ENCODE measurements at places on chromosomes 3 and 15. TPM values are rescaled to one million over a fixed set of nuclear protein-coding genes. Genes with fewer than 3 reads are reported as not detected.
A peak's percentile ranks its signal among the peaks of the same experiment; 100 is the strongest.

DNA sequence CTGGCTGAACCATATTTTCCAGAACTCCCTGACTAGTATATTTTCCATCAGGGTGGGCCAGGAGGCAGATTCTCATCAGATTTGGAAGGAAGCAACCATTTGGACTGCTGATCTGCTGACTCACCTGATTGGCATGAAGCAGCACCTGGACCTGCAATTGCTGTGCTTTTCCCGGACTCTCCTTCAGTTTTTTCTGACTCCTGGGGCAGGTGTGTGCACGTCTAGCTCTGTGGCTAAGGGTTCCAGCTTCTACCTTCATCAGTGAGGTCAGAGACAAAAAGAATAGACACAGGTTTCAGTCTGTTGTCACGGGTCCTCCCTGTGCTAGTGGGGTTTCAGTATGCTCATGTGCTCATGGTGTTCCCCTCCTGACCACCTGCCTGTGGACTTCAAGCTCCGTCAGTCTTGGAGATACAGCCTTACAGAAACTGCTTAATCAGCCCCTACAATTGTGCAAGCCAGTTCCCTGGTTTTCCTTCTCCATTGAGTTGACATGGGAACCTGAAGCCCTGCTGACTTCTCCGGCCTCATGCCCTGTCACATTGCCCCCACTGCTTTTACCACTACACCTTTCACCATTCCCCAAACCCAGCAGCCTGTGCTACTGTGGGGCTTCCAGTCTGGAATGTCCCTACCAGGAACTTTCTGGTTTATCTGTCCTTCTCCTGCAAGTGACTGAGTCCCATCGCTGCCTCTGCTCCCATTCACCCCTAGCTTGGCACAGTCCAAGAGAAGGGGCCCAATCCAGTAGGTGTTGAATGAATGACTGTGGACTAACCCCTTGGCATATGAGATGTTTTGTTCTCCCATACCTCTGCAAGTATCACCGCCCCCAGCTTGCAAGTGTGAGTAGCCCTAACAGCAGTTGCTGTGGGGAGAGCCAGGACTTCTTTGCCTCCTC, 31.7 kb downstream of the HMCES start:
- peak; percentile 9 for DNase-seq

DNA sequence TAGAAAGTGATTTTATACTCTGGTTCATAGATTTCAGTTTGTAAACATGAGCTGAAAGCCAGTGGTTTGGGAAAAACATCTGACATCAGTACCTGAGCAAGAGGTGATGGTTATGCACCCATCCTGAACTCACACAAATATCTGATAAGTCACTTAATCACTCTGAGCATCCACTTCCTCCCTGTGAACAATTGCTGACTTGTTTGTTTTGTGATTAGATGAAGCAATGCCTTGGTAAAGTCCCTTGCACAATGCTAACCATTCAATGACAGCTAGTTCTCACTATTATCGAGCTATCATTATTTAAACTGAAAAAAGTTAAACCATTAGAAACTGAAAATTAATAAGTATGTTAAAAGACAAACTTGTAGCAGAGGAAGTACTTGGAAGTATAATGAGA, 303.0 kb downstream of the PLOD2 start:
- no peak for DNase-seq

- DNase-seq, result no peak
Observed at GRCh38 chr3:127570520-127570919, 20.0 kb downstream of the TPRA1 start.

DNA sequence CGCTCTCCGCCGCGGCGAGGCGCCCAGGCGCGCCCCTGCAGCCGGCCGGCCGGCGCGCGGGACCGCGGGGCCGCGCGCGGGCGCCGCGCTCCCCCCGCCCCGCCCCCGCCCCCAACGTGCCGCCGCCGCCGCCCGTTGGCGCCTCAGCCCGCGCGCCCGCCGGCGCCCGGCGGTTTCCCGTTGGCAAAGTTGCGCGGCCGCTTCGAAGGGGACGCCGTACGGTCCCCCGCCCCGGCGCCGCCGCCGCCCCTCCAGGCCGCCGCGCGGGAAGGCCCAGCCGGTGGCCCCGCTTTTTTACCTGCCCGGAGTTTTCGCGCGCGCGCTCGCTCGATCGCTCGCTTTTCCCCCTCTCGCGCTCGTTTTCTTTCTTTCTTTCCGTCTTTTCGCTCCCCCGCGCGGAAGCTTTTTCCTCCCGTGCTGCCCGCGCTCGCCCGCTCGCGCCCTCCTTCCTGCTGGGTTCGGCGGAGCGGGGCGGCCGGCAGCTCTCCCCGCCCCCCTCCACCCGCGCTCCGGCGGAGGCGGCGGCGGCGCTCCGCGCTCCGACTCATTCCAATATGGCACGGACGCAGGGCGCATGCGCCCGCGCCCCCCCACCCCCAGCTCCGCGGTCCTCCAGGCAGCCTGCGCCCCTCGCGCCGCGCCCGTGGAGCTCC, at the start of gene SFMBT1:
Gene SFMBT1, minus strand, starts transcription at position 556 of the 653 bp plus-strand sequence. CDS start 76,945 bp downstream, outside the sequence.
- peak; percentile 34 for DNase-seq

DNA sequence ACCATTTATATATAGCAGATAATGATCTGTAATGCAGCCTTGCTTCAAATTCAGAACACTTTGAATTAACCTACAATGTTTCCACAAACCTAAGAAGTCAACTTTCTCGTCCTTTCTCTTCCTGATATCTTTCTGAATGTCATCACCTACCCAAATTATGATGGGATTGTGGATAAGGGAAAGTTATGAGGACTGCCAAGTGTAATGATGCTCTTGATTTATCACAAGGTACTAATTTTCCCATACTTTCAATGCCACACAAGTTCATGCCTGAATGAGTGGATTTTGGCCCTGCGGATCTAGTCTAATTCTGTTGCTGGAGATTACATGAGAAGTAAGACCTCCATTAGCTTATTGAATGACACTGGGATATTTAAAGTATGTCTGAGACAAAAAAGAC, 82.6 kb upstream of the NANOGP8 start:
- no peak for DNase-seq

DNA sequence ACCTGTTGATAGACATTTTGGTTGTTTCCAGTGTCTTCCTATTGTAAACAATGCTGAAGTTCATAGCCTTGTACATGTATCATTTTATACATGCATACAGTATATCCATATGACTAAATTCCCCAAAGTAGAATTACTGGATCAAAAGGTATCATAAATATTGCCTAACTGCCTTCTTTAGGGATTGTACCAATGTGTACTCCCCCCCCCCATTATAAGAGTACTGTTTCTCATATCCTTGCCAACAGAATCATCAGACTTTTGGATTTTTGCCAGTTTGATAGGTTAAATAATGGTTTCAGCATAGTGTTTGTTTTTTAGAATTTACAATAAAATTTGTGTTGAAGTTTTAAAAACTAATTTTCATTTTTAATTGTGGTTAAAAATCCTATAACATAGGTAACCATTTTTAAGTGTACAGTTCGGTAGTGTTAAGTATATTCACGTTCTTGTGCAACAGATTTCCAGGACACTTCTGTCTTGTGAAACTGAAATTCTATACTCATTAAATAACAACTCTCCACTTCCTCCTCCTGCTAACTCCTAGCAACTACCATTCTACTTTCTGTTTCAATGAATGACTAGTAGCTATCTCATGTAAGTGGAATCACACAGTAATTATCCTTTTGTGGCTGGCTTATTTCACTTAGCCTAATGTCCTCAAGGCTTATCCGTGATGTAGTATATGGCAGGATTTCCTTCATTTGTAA, 30.8 kb upstream of the MAP3K13 start:
- DNase-seq, result peak; percentile 21

DNA sequence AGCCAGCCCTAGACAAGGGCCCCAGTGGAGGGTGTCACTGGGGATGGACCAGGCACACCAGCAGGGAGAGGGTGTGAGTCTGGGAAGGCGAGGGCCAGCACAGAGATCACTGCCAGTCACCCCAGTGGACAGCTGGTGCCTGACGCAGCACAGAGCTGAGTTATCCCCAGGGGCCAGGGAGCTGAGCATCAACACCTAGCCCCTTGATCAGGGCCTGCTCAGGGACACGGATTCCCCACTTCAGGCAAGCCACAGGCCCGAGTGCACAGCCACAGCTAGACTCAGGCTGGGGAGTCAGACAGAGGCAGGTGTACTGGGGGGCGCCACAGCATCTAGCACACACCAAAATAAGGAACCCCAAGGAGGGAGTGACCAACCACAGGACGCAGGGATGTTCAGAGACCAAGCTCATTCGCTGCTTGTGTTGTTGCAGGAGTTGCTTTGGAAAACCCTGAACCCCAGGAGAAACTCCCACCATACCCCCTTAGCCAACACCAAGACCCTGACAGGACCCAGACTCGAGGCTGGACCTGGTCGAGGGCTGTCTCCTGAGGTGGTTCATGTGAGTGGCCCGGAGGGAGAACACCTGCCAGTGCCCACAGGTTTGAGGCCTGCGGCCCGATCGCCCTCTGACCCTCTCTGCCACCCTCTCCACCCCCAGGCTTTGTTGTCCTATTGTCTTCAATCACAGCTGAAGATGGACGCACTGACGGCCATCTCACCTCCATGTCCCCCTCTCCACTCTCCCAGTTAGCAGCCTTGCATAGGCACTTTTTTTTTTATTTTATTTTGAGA, 146.8 kb downstream of the TPRA1 start:
- DNase-seq, result no peak

- DNase-seq, result no peak
Observed at GRCh38 chr3:69082361-69082760, 2.2 kb upstream of the UBA3 start.

DNA sequence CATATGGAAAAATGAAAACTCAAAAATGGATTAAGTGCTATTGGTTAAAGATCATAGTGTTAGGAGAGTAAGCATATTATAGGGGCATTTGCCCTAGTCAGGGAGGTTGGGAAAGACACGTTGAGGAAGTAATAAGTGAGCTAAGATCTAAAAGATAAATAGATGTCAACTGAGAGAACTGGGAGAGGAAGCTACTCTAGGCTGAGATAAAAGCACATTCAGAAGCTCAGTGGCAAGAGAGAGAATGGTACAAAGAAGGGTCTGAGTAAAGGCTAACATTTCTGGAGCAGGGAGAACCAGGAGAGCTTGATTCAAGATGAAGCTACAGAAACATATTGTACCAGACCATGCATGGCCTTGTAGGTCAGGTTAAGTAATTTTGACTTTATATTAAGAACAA, 63.9 kb downstream of the TRPC1 start:
- no peak for DNase-seq

- peak; percentile 86 for DNase-seq
Observed at GRCh38 chr15:71730277-71731144, 79.8 kb upstream of the NR2E3 start.

DNA sequence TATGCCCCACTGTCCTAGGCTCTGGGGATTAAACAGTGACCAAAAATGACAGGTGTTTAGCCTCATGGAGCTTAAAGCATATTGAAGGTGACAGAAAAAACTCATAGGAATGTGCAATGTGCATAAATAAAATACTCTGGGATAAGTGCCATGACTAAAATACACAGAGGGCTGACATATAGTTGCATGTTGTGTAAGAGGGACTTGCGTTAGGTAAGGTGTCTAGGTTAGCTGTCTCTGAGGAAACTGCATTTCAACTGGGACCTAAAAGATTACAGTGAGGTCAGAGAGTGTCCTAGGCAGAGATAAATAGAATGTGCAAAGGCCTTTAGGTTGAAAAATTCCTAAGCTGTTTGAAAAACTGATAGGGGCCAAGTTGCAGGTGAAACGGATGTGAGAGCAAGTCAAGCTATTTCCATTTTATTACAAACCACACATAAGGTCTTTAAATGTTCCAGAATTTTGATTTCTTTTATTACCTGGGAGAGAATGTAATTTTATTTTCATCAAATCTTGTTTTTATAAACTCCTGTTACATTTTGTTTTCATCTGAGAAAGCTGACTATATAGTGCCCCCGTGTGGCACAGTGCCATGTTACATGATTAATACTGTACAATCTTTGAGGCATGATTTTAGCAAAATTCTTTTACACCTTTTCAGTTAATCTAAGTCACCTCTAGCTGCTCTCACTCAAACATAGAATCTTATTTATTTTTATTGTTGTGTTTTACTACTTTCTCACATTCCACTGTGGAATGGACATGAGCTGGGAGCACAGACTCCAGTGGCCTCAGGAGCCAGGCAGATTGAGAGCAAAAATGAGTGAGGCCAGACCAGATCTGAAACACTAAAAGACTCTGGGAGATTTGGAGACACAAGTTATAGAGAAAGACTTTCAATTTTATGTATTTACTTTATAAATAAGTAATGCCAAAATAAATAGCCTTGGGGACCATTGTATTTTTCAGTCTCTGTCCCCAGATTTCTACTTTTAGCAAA, 259.6 kb upstream of the ZNF717 start:
- no peak for DNase-seq

GRCh38 chr3:174270841-174271240, 588.3 kb upstream of the NAALADL2 start:
- DNase-seq, result peak; percentile 59

DNA sequence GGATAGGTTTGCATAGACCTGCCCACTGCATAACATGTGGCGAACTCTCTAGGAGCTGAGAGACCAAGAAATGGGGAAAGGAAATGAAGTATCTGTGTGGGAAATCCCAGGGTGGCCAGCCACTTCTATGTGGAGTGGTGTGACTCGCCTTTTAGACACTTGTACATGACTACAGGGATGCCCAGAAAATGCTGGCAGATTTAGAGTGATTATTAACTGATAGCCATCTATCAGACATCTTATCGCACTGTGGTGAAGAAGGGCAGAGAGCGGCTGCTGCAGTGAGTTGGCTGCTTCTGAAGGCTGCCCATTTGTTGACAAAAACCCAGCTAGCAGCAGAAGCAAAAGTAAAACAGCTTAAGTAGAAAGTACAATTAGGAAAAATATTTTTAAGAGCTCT, 18.1 kb upstream of the STAC start:
- peak; percentile 14 for DNase-seq

ERC2 gene
- 0.09 TPM for total RNA-seq

CEP19 gene
- 4.0 TPM for total RNA-seq

CCDC33 gene
- not detected for total RNA-seq

LYSMD2 gene
- total RNA-seq, result 3.1 TPM

MGA gene
- total RNA-seq, result 64.6 TPM

RTP1 gene
- not detected for total RNA-seq

MB21D2 gene
- 5.6 TPM for total RNA-seq
